Femur (tissue), 1 donor: ENCODE measurements at places on chromosomes 2 and 18.

DNA sequence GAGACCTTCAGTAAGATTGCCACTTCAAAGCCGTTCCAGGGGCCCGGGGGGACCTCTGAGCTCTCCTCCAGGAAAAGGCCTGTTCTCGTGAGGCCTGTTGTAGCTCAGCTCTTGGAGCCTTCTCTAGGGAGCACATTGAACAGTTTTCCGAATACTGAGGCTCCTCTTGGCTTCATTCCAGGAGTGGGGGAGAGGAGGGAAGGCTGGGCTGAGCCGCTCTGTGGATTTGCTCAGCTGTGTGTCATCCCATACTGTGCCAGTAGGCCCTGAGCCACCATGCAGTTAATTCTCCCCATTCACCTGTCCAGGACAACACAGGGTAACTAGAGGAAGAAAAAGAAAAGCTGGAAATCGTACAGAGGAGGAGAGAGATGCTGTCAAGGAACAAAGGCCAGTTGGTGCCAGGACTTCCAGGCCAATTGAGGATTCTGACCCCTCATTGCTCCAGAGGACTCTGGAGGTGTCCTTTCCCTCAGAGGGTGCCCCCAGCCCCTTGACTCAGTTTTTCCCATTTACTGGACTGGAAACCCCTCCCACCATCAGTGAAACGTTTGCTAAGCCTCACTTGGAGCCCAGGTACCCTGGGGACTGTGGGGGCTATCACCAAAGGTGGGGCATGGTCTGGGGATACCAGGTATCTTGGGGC lies 41.4 kb downstream of the HS1BP3 start:
- peak; percentile 71 for DNase-seq

DNA sequence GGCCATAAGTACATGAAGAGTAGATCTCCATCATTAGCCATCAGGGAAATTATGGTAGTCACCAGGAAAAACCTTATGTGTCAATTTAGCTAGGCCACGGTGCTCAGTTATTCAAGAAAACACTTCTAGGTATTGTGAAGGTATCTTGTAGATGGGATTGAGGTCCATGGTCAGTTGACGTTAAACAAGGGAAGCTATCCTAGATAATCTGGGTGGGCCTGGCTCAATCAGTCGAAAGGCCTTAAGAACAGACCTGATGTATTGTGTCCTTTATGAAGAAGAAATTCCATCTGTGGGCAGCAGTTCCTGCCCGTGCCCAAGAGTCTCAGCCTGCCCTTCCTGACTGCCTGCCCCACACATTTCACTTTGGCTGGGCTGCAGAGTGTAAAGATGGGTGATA lies 16.7 kb upstream of the CNGA3 start:
- DNase-seq: no peak

GRCh38 chr2:100008956-100009355 lies 133.4 kb downstream of the AFF3 start:
- DNase-seq: no peak

- DNase-seq: peak; percentile 46
These were observed 157.1 kb downstream of the ACTR3 start for GRCh38 chr2:114046866-114047435.

DNA sequence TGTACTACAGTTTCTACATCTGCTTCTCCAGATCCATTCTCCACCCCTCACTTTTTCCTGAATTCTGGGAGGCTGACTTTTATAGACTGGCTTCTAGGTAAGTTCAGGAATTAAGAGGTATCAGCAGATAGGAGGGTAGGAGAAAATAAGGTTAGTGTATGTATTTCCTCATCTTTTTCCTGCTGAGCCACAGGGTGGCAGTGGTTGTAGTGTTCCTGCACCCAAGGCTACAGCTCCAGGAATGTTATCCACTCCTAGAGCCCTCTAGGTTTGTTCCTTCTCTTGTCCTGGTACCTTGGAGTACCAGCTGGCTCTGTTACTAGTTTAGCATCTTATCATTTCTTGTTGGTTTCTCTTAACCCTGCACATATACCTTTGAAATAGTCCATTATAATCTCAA lies 40.7 kb upstream of the C2orf66 start:
- no peak for DNase-seq

DNA sequence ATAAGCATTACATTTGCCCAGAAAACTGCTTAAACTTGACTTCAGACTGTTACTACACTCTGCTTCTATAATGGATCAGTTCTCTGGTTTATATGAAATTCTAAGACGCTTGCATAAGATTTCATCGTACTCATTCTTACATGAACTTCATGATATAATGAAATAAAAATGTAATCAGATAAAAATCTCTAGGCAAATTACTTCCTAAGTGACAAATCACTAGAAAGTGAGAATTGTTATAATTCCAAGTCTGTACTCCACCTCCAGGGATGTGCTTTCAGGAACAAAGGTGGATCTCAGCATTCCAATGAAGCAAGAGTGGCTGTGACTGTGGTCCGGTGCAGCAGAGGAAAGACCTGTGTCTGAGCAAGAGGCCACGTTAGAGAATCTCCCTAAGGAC lies 226.2 kb downstream of the PIEZO2 start:
- DNase-seq: no peak

- no peak for DNase-seq
These were observed 322.8 kb upstream of the TANK start for GRCh38 chr2:160837416-160837815.

GRCh38 chr2:74020702-74021406 lies 36.1 kb downstream of the TET3 start:
- DNase-seq: no peak
